Activated naive CD4-positive, alpha-beta T cell (primary cell): ENCODE measurements at places on chromosomes 7 and 10.

DNA sequence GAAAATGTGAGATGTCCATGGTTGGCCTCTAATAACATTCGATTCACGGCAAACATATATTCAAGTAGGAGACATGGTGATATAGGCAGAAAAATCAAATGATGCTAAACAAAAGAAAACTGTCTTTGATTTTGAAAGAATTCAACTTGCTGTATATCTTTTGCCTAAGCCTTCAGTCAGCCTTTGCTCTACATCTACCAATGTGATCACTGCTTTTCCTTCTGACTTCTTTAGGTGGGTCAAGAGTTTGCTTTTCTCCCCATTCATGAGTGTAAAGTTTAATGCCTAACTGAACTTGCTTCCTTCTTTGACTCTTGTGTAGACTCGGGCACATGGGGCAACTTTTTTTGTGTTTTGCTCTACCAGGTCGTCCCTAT, 417 bp upstream of the HIF1AN start:
- DNase-seq, result no peak

- DNase-seq, result no peak
Observed at GRCh38 chr10:2836921-2837662, 230.3 kb upstream of the PFKP start.

- no peak for DNase-seq
Observed at GRCh38 chr7:45347804-45348203, 190.2 kb downstream of the RAMP3 start.

GRCh38 chr7:129643550-129644170, 32.1 kb downstream of the NRF1 start:
- DNase-seq, result no peak

GRCh38 chr10:75003891-75004290, 107.6 kb upstream of the SAMD8 start:
- DNase-seq, result no peak

DNA sequence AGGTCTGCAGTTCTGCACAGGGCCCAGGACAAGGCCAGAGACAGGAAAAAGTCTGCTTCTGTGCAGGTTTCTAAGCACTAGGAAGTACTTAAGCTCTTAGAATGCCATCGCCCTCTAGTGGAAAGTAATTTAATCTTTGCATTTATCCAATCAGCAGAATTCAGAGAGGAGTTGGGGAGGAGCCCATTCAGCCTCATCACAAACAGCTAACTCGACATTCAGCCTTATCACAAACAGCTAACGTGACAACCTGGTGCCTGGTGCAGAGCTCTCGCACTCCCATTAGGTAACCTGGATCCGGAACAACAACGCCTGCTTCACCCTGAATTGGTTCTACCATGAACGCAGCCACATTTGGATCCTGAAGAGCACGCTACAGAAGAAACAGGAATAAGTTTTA, 15.2 kb downstream of the OAT start:
- DNase-seq, result no peak

GRCh38 chr10:58109731-58110130, 158.0 kb downstream of the IPMK start:
- no peak for DNase-seq

- DNase-seq, result no peak
Observed at GRCh38 chr10:13310518-13311176, 10.8 kb upstream of the PHYH start.
